CD4-positive, alpha-beta memory T cell (primary cell): ENCODE measurements at places on chromosomes 3 and 15.

DNA sequence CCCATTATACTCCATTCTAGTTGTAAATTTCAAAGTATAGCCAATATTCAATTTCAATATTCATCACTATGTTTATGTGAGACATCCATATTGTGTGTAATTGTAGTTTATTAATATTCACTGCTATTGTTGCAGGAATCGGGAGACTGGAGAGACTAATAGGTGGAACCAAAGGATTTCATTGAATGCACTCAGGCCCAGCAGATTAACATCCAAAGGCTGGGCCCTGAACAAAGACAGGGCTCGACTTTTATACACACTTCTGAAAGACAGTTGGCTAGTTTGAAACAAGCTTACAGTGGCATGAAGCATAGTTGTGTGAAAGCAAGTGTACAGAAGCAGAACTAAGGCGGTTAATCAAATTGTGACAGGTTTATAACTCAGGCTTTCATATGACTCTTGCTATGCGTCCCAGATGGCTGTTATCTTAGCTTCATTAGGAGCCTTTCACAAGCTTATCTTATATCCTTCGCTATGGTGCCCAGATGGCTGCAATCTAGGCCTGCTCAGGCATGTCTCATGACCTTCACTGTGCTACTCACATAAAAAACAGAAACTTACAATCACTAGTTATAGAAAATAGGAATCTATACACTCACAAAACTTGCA is 1038.8 kb upstream of the EPHA6 start:
- no peak for DNase-seq

DNA sequence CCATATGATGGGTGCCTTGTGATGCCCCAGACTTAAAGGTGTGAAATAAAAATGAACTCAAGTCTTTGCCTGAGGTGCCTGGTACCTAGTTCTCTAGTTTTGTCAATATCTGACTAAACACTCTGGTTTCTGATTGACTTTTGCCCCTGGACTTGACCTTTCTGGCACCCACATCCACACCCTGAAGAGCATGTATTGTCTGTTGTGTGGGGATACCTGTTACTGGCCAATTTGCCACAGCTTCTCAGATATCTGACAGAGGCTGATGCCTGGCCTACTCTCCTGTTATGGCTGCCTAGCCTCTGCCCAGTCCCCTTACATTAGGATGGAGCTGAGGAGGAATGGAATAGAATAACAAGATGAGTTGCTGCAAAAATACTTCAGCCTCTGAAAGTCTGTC is 3.6 kb downstream of the ZBTB38 start:
- DNase-seq, result no peak

DNA sequence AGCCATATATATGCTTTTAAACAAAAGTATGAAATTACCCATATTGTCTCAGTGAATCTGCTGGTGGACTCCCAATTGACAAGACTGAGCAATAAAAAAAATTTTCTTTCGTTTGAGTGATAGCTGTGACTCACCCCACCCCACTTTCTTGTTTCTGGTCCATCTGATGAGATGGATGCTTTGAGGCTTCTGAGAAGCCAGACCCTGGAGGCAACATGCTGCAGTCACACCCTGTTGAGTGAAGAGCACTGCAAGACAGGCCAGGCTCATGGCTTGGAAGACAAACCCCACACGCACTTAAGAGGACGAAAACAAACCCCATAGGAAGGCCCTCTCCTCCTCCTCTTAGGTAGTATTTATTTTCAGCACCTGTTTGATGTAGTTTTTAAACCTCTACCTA is 276.0 kb upstream of the TTC14 start:
- DNase-seq, result no peak

- DNase-seq, result no peak
Measured at GRCh38 chr3:148211725-148212124, 486.0 kb upstream of the AGTR1 start.

- no peak for DNase-seq
Measured at GRCh38 chr15:49320351-49320750, 102.7 kb upstream of the FGF7 start.

DNA sequence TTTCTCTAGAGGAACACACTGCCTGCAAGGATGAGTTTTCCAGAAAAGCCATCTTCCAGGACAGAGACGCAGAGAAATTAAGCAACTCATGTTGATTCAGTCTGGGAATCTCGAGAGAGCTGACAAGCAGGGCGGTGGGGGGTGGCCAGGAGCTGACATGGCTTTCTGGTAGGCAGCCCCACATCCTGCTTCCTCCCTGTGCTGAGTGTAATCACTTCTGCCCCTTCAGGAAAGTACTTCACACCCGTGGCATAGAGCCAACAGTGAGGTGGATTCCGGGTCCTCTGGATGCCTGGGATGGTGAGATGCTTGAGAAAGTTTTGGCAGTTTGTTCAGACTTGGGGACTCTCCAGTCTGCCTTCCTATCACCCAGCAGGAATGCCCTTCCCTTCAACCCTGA is 221.1 kb downstream of the SLCO3A1 start:
- DNase-seq, result no peak

GRCh38 chr3:112649478-112649735 is 8.5 kb upstream of the CCDC80 start:
- no peak for DNase-seq

DNA sequence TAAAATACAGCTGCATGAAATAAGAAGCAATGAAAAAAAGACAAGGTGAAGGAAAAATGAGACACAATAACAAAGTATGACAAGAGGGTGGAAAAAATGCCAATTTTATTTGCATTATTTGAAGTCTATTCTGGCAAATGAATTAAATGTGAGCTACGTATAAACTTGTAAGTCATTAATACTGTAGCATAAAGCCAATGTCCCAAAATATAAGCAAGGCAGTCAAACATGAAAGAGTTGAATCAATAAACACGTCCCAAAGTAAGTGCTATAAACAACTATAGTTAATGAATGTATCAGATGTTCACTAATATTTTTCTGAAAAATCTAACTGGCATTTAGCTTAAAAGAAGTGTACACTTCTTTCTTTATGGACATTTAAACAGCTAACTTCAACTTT is 481.9 kb downstream of the ROBO1 start:
- no peak for DNase-seq

- no peak for DNase-seq
Measured at GRCh38 chr3:42151596-42152168, 60.5 kb downstream of the TRAK1 start.

GRCh38 chr3:172622916-172623700 is 87.8 kb downstream of the NCEH1 start:
- DNase-seq, result no peak

- peak; percentile 2 for DNase-seq
Measured at GRCh38 chr3:150227839-150228238, 180.3 kb upstream of the TSC22D2 start.

- DNase-seq, result no peak
Measured at GRCh38 chr3:61946570-61947324, 385.4 kb downstream of the PTPRG start.

GRCh38 chr15:90354986-90355385 is 2.9 kb downstream of the ZNF774 start:
- no peak for DNase-seq

GRCh38 chr3:94693997-94694640 is 631.3 kb downstream of the NSUN3 start:
- no peak for DNase-seq

DNA sequence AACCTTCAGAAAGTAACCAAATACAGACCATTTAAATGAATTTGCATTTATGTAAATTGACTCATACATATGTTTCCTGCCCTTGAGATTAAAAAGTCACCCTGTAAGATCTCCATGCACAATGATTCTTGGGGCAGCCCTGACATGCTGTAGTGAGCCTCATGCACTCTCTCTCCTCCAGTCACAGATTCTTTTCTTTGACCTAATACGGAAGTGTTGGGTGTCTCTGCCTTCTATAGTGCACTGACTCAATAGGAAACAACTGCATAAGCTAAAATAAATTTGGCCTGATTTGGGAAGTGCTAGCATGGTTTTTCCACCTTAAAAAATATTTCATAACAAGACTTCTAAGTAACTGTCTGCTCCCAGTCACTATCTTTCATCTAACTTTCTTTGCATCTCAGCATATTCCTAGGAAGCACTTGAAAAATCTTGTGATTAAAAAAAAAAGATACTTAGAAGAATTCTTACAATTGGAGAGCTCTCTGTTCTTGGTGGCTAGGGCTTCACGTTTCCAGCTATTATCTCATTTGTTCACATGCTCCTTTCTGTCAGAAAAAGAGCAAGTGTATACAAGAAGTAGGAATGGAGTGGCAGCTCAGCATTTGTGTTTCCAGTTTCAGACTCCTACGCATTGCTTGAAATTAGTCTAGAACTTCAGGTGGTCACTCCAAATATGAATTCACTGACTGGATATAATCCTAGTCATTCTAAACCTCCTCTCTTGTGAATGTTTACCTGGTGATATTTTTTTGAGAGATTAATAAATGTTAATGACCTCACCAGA is 207.9 kb upstream of the COL8A1 start:
- no peak for DNase-seq

DNA sequence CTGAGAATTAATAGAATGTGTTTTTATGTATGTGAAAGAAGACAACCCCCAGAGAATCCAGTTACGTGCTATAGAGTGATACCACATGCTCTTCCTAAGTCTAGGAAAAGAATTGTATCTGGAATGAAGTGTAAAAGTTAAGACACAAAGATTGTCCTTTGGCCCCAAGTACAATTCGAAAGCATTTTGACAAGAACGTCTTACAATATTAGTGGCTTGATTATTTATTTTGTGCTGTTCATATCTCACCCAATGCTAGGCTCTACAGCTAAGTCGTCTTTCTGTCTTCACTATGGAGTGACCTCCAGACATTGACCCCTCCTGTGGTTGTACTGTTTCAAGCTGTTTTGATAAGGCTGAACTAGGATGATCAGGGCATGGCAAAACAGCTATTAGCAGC is 345.7 kb upstream of the C2CD4B start:
- no peak for DNase-seq

- DNase-seq, result no peak
Measured at GRCh38 chr3:6697722-6698121, 163.2 kb upstream of the GRM7 start.

DNA sequence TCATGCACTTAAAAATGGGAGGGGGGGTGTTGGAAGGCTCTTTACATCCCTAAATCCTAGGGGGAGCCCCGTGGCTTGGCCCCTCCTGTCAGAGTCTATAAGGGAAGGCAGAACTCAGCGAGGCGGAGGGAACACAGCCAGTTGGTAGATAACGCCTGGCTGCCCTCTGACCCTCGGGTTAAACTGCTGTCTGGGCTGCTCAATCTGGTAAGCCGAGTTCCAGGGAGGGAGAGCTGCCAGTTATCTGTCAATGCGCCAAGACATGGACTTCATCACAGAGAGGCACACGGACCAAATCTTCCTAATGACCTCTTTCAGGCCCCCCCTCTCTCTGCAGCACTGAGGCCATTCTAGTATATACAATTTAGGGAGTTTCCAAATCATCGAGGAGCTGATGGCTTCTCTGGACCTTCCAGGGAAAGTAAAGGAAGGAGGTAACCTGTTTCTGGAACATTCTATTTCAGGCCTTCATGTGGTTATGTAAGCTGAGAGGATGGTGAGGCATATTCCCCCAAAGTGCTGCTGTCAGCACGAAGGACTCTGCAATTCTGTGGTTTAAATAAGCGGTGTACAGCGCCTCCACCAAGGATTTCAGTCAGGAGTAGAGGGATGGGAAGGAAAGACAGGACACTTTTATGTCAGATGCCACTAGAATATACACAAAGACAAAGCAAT is 349.0 kb downstream of the MCTP2 start:
- DNase-seq, result no peak

GRCh38 chr3:100465892-100466777 is 26.3 kb upstream of the TMEM45A start:
- DNase-seq, result no peak

- no peak for DNase-seq
Measured at GRCh38 chr3:177802151-177802900, 605.0 kb upstream of the TBL1XR1 start.

- DNase-seq, result no peak
Measured at GRCh38 chr3:14725013-14725412, 50.1 kb downstream of the C3orf20 start.

DNA sequence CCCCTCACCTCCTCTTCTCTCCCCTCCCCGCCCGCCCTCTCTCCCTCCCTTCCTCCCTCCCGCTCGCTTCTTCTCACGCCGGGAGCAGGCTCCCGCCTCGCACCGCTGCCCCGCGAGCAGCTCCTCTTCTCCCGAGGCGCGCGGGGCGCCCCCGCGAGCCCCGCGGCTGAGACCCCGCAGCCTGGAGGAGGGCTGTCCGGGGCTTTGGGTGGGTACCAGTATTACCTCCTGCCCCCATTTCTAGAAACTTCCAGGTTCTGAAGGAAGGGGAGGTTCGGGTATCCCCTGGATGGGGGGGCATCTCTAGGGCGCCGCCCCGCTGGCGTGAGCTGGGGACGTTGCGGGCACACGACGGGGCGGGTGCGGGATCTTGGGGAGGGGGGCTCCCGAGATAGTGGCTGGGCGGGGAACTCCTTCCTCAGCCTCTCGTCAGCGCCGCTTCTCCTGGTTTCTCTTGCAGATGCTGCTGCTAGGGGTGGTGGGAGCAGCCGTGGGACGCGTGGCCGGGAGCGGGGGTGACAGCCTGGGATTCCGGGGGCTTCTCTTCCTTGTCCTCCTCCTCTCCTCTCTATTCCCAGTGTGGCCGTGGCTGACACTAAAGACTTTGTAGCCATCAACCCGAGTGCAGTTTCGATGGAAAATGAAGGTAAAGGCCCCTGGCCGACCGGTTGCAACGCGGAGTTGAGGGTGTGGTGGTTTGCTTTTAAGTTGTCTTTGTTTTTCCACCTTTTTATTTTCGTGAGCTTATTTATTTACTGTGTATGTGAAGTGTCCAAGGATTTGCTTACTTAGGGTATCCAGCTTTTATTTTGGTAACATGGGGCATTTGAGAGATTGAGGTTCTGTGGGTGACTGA is 474 bp downstream of the ATP2C1 start:
- DNase-seq, result peak; percentile 49

GRCh38 chr15:99999282-100000070 is 266.2 kb upstream of the LYSMD4 start:
- no peak for DNase-seq

DNA sequence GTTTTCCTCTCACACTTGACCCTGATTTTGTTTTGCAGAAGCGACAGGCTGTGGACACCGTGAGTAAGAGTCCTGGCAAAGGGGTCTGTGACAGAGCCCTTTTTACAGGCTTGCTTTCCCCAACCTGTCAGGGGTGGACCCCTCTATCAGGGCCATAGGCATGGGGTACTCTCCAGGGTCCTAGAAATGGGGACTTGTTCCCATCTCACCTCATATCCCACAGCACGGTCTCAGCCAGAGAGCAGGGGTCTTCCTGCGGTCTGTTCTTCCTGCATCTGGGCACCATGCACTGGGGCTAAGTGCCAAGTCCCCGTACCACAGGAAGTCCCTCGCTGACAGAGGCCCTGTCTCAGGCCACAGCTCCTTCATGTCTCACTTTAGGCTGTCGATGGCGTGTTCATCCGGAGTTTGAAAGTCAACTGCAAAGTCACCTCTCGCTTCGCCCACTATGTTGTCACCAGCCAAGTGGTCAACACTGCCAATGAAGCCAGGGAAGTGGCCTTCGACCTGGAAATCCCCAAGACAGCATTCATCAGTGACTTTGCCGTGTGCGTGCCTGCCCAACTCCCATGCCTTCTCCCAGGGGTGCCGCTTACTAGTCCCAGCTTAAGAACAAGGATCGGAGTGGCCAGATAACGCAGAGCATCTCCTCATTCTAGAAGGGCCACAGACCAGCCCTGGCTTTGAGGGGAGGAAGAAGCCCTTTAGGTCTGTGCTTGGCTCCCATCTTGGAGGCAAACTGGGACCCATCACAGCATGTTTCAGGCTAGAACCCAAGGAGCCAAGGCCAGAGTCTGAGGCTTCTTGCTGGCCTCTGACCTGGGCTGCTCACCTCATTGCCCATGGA is 783 bp downstream of the ITIH1 start:
- DNase-seq, result no peak

- no peak for DNase-seq
Measured at GRCh38 chr3:34878488-34878887, 760.8 kb upstream of the ARPP21 start.
